ENCODE measurements at places on chromosomes 16 and 17.

DNA sequence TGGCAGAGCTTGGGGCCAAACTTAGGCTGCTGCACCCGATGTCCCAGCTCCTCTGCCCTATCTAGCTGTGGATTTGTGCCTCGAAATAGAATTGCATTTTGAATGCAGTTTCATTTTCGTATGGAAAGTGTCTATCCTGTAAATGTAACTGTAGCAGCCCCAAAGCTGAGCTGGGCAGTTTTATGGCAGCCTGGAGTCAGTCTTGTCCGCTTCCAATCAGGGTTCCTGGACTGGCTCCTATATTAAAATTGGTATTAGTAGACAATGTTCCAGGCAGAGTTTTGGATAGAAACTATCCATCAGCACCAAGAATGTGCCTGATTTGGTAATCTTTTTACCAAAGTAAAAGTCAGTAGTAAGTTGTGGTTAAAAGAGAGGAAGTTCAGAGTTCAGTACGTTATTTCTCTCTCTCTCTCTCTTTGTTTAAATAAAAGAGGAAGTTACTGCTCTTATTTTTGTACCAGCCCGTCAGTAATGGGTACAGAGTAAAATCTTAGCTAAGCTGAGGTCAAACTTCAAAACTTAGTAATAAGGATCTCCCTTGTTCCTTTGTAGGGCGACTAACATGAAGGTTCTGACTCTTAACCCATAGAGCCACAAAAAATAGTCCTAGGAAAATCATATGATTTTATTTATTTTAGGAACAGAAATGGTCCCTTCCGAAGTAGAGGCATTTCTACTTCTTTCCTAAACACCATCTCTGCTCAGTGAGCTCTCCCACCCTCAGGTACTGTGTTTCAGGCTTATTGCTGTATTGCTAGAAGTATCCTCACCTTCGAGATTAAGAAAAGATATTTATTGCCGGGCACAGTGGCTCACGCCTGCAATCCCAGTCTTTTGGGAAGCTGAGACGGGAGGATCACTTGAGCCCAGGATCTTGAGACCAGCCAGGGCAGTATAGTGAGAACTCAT, 28.0 kb downstream of the PRKCB start:
- DNase-seq = no peak

GRCh38 chr17:2240541-2240940, 63.0 kb downstream of the SMG6 start:
- DNase-seq = no peak

DNA sequence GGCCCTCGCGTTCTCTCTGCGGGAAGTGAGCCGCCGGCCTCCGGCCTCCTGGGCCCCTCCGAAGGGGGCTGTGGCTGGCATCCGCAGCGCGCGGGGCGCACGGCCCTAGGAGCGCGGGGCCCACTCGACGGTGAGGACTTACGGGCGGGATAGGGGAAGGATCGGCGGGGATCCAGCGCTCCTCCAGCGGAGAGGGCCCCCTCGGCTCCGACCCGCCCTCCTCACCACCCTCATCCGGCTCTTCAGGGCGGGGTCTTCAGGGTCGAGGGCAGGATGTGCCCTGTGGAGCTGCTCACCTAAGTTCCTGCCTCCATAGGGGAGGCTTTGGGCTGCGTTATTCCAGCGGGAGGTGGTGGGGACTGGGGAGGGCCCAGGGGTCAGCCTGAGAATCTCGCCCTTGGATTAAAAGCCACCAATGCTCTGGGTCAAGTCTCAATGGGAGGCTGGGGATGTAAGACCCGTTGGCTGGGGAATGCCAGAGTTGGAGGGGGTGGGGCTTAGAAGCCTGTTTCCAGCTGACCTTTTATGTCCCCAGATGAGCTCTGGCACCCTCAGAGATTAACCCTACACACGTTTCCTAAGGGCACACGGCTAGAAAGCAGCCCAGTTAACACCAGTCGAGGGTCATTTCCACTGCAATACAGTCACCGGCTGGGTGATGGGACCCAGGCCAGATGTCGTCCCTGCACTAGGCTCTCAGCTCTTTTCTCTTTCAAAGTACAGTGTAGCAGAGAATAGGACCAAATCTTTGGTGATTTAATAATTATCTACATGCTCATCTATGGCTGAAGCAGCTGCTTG, 13.4 kb downstream of the TBX2 start:
- no peak for DNase-seq

DNA sequence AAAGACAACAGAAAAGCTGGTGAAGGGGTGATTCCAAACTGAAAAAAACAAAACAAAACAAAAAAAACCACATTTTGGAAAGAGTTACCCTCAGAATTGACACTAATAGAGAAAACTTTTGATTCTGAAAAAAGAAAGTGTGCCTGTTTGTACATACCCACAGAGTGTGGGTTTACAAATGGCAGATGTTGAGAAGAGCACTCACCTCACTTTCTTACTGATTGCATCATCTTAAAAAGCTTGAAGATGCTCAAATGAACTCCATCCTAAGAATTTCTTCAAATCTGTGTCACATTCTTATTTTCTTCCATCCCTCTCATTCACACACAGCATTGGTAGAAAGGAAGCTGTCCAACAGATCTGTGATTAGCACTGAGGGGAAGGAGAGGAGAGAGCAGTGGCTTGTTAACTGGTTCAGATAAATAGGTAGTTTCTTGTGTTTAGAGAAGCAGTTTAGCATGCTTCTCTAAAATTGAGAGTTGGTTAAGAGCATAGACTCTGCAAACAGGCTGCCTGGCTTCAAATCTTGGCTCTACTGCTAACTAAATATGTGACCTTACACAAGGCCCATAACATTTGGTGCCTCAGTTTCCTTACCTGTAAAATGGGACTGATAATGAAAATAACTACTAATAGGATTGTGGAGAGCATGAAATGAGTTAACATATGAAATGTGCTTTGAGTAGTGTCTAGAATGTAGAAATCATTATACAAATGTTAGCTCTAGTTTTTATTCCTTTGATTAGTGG, 6.9 kb downstream of the GNAO1 start:
- no peak for DNase-seq

DNA sequence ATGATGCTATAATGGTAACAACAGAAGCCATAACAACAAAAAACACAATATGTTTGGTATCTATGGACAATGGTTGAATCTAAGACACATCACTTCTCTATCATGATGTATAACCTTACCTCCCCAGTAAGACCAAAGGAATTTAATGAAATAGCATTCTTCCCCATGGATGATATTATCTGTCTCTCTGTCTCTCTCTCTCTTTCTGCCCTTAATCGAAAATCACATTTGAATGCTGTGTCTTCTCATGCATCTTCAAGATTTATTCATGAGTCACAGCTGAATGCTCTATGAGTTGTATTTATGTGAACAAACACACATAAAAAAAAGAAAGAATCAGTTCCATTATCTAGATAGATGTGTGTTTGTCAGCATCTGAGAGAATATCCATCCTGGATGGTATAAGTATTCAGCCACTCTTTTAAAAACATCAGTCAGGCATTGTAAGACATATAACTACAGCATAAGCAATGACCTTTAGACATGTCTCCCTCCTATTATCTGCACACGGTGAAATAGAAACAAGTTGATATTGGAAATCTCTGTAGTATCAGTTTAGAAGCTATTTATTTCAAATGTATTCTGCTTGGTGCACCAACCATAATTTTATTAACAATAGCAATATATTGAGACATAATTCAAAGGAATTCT, 433.3 kb downstream of the TOX3 start:
- no peak for DNase-seq

GRCh38 chr16:28136751-28137434, 73.4 kb upstream of the GSG1L start:
- peak; percentile 9 for DNase-seq

DNA sequence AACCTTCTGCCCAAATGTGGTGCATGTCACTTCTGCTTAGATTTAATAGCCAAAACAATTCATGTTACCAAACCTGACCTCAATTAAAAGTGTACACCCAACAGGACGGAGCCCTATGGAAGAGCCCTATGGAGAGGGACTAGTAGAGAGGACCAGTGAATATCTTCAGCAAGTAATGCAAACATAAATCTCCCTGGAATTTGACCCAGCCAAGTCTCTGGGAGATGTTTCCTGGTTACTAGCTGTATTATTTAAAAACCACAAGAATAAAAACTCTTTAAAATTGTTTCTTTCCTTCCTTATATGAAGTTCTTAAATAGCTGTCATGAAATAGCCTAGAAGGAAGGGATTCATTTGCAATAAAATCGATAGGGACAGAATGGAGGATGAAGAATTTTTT, 255.8 kb downstream of the CDH11 start:
- DNase-seq = no peak

- no peak for DNase-seq
Measured at GRCh38 chr16:82651921-82652601, 25.3 kb downstream of the CDH13 start.

DNA sequence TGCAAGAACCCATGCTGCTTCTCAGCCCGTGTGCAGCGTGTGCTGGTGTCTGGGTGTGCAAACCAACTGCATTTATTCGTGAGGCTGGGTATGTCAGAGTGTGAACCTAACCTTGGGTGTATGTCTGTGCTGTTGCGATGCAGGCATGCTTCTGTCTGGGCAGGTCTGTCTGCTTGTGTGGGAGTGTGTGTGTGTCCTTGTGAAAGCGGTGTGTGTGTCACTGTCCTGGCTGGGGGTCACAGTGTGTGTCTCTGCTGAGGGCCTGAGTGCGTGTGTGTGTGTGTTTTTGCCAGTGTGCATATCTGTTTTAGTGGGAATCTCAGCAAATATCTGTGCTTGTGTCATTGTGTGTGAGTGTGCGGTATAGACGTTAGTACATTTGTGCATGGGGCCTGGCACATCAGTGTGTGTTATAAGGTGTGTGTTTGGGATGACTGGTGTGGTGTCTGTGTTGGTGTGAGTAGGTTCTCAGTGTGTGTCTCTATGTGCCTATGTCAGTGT, 121.8 kb downstream of the CYLD start:
- no peak for DNase-seq

GRCh38 chr17:19770985-19771735, 23.1 kb upstream of the ALDH3A1 start:
- DNase-seq = no peak

GRCh38 chr17:13562271-13562800, 39.4 kb downstream of the HS3ST3A1 start:
- no peak for DNase-seq

GRCh38 chr17:30228011-30228410, 7.5 kb downstream of the SLC6A4 start:
- DNase-seq = no peak

- no peak for DNase-seq
Measured at GRCh38 chr17:34781571-34782108, 179.6 kb downstream of the CCT6B start.

DNA sequence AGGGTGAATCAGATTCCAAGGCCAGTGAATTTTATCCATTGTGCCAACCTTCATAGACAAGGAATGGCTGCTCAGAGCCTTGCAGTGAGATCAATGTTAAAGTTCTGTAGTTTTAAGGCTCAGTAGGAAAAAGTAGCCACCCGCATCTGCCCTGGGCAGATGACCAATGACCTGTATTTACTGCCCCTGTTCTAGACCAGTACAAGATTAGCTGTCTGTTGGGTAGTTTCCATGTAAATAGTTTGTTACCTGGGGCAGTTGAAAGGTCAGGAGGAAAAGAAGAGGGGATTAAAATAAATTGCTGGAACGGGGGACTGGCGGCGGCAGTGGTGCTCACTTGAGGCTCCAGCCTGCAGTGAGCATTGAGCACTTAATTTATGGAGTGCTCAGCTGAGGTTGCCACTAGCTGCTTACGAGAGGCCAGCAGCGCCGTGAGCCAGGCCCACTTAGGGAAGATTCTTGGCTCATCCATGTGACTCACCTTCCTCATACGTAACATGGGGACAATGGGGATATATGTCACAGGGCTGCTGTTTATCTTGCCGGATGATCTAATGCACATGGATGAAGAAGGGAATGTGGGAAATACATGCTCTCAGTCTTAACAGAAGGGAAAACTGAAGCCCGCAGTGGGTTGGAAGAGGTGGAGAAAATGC, 10.7 kb upstream of the NOS2 start:
- DNase-seq = no peak

- DNase-seq = no peak
Measured at GRCh38 chr16:15966836-15967546, 17.6 kb downstream of the ABCC1 start.

GRCh38 chr17:50276588-50277356, 2.5 kb downstream of the TMEM92 start:
- DNase-seq = no peak

Measured in stimulated activated CD8-positive, alpha-beta memory T cell treated with anti-CD3 and anti-CD28 coated beads, Interleukin-2, amount 100 ng/mL, for 1 hour (primary cell).